ENCODE measurements at places on chromosomes 16 and 17.

DNA sequence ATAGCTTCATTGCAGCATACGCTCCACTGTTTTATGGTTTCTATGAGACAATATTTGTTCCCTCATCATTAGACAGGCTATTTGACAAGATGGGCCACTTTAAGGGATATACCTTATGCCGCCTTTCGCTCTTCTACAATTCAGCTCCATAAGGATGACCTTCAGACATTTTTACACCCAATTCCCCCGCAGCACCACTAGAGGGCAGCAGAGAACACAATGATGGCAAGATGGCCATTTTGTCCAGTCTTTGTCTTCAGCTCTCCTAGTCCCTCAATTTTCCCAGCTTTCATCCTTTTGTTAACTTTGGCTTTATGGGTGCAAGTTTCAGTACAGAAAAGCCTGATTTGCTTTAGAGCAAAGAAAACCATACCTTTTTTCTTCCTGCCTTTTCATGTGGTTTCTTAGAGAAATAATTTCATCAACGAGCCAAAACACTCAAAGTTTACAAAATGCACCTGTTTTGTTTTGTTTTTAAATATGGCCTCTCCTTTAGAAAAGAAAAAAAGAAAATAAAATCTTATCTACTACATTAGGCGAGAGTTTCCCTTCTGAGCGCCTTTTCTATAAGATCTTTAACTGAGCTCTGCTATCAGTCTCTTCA, 355.3 kb downstream of the TOX3 start:
- peak; percentile 83 for DNase-seq

- no peak for DNase-seq
These were observed 7.3 kb downstream of the TNRC6A start for GRCh38 chr16:24736758-24737157.

DNA sequence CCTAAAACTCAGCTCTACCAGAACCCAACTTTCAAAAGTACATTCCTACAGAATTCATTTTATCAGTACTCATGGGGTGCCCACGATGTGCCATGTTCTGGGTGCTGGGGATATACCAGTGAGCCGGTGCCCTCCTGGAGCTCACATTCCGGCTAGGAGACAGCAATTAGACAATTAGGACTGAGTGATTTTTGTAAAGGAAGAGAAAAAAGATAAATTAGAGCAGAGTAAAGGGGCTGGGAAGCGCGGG, 449 bp upstream of the MRPL58 start:
- no peak for DNase-seq

DNA sequence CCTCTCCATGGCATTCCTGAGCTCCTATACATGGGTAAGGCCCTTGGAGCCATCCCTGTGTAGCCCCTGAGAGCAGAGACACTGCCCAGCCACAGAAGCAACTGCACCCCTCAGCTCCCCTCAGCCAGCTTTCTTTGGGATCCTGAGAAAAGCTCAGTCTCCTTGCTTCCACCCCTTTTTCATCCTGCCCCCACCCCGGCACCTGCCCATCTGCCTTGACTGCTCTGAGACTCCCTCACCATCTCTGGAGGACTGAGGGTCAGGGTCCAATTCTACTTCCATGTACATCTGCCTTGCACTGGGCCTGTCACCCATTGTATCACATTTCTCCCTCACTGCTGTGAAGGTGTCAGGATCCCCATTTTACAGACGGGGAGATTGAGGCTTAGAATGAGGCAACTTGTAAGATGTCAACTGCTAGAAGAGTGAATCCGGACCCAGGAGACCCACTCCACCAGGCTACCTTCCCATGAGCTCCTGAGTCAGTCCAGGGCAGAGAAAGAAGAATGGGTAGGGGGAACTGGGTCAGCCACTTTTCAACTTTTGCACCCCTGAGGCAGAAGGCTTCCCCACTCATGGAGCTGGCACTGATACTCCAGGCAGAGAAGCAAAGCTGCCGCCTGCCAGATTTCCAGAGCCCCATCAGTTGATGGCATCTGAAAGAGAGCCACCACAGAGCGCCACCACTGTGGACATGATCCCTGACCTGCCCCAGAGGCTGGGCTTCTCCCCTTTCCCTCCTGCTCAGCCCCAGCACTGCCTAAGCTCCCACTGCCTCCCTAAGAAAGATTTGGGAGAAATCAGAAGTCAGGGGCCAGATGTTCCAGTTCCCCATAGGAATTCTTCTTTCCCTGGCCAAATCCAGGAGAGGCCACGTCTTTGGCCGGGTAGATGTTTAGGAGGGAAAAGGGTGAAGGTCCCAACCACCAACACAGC, 135.4 kb downstream of the TMEM132E start:
- no peak for DNase-seq

Data from right forelimb (tissue), 1 donor.